NCI-H510A (cell line): ENCODE measurements at places on chromosomes 4 and X.
A peak's percentile ranks its signal among the peaks of the same experiment; 100 is the strongest.

- DNase-seq = no peak
These were observed 644.5 kb upstream of the DIPK2B start for GRCh38 chrX:45845142-45845541.

- no peak for DNase-seq
These were observed 11.9 kb downstream of the CWH43 start for GRCh38 chr4:48997962-48998361.

- DNase-seq = no peak
These were observed 75.1 kb upstream of the PGRMC2 start for GRCh38 chr4:128362760-128363159.

GRCh38 chrX:40539214-40540142, 41.3 kb upstream of the ATP6AP2 start:
- DNase-seq = peak; percentile 53

- no peak for DNase-seq
These were observed 540 bp downstream of the ZNF721 start for GRCh38 chr4:498328-498904.

GRCh38 chr4:119493419-119493818, 135.2 kb downstream of the PDE5A start:
- DNase-seq = no peak

GRCh38 chr4:66223068-66223703, 552.9 kb upstream of the EPHA5 start:
- DNase-seq = no peak

DNA sequence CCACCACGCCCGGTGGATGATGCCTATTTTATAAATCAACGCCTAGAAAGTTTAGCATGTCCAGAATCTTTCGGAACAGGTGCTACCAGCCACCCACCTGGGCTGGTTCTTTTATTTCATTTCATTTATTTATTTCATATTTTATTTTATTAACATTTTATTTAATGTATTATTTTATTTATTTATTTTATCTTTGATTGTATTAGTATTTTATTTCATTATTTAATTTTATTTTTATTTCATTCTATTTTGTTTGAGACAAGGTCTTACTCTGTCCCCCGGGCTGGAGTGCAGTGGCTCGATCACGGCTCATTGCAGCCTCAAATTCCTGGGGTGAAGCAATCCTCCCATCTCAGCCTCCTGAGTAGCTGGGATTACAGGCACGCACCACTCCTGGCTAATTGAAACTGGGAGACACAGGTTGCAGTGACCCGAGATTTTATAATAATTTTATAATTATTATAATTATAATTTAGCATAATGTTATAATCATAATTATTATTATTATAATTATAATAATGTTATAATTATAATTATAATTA, 187.2 kb downstream of the SHOX start:
- no peak for DNase-seq

- no peak for DNase-seq
These were observed 91.1 kb downstream of the LDB2 start for GRCh38 chr4:16807355-16807754.

GRCh38 chr4:113153529-113154101, 104.2 kb downstream of the ANK2 start:
- no peak for DNase-seq

DNA sequence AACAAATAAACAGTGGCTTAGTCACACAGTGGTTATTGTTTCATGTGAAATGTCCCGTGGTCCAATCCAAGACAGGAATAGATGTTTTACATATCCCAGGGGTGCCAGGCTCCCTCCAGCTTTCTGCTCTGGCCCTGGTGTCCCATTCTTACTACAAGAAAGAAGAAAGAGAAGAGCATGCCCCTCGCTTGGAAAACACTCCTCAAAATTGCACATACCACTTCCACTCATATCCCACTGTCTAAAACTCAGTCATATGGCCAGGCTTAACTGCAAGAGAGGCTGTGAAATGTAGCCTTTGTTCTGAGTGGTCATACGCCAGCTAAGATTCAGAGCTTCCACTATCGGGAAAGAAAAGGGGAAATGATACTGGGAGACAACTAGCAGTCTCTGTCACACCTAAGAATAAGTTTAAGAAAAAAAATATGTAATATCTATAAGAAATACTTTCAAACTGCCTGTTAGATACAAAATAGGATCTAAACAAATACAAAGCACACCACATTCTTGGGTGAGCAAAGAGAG, 306.8 kb upstream of the FAM241A start:
- no peak for DNase-seq

- no peak for DNase-seq
These were observed 32.7 kb downstream of the ACSL1 start for GRCh38 chr4:184792950-184793555.

GRCh38 chr4:78864405-78865024, 74.7 kb downstream of the PAQR3 start:
- DNase-seq = peak; percentile 26

DNA sequence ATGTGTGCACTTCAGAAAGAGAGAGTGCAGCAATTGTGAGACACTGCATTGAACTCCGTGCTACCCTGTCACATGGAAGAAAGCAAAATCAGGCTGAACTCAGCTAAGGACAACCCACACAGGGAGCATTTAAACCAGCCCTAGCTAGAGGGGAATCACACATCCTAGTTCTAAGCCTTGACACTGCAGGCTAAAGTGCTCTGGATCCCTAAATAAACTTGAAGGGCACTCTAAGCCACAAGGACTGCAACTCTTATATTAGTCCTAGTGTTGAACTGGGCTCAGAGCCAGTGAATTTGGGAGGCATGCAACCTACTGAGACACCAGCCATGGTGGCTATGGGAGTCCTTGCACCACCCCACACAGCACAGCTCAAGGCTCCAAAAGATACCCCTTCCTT, 311.9 kb downstream of the OPHN1 start:
- no peak for DNase-seq

- no peak for DNase-seq
These were observed 9.4 kb upstream of the GPR173 start for GRCh38 chrX:53039236-53039635.

DNA sequence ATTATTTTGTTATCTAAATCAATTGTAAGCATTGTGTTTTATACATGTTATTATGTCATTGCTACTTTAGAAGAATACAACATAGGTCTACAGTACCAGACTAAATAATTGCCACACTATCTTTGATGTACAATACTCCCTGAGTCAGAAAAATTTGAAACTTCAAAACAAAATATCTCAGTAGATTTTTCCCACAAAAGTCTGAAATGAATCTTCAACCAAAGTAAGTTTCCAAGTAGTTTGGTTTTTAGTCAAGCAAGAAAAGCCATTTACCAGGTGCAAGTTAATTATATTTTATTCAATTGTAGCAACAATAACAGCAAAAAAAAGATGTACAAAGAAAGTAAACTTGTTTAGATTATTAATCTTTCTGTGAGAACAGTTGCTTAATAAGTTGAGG, 11.4 kb upstream of the PARM1 start:
- DNase-seq = no peak

GRCh38 chr4:150136036-150136435, 57.8 kb downstream of the DCLK2 start:
- no peak for DNase-seq
